T-cell (primary cell): ENCODE measurements at places on chromosomes 7 and 10.
A peak's percentile ranks its signal among the peaks of the same experiment; 100 is the strongest.

GRCh38 chr7:121624958-121625357, 228.8 kb upstream of the FAM3C start:
- no peak for DNase-seq

DNA sequence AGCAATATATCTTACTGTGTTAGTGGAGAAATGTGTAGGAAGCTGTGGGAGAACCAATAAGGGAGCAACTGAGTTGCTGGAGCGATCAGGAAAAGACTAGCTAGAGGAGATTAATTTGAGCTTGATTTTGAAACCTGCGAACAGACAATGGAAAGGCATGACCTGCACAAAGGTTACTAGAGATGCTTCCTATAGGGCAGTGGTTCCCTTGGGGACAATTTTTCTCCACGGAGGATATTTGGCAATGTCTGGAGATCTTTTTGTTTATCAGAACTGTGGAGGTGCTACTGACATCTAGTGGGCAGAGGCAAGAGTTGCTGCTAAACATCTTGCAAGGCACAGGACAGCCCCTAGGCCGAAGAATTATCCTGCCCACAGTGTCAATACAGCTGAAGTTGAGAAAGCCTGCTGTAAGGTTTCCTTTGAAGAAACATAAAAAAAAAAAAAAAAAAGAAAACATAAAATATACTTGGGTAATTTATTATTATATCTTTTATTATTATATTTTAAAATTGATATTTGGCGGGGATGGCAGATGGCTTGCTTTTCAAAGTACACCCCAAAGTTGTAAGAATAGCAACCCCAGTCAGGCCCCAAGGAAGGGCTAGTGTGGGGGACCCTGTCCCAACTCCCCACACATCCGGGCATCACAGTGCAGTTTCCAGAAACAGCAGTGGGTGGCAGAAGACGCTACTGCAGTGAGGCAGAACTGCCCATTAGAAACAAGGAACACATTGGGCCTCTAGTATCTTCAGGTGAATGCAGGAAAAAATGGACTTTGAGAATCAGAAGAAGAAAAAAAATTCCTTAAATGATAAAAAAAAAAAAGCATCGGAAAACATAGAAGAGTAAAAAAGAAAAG, 481.6 kb downstream of the SH2D4B start:
- DNase-seq, result no peak

- DNase-seq, result no peak
Observed at GRCh38 chr10:131448171-131448570, 136.7 kb upstream of the TCERG1L start.

GRCh38 chr7:85176197-85176596, 10.7 kb downstream of the SEMA3D start:
- DNase-seq, result no peak

GRCh38 chr7:146764458-146764857, 647.9 kb downstream of the CNTNAP2 start:
- no peak for DNase-seq

- DNase-seq, result no peak
Observed at GRCh38 chr7:43290978-43291377, 178.5 kb downstream of the HECW1 start.

GRCh38 chr10:87916515-87916914, 53.1 kb downstream of the PTEN start:
- DNase-seq, result no peak

- DNase-seq, result no peak
Observed at GRCh38 chr10:60358282-60358681, 31.4 kb downstream of the ANK3 start.

GRCh38 chr10:53477313-53477675, 704.7 kb upstream of the MBL2 start:
- no peak for DNase-seq

DNA sequence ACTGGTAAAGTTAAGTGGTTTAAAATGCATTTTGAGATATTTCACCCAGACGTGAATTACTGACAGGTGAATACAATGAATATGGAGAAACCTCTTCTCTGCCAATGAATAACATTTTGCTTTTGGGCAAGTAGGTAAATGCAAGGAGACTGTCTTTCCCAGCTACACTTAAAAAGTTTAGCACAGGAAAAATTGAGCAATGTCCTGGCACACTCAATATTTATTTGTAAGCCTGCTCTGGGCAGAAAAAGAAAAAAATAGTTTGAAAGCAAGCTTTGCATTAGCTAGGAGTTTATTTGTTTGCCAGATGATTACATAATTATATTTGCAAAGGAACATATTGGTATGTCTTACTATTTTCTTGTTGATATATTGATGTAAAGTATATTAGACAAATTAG, 624.2 kb downstream of the ACTR3B start:
- no peak for DNase-seq

DNA sequence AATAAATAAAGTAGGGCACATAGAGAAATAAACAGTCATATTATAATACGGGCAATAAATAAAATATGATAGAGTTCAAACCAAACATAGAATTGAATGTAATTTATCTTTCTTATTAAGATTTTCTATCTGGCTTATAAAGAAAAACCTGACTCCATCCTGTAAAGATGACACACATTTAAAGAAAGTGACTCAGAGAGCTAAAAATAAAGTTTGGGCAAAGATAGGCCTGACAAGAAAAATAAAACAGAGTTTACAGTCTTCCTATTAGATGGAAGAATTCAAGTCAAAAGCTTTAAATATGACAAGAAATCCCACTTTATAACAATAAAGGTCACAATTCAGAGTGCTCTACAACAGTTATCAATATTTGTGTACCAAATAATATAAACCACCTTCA, 580.6 kb downstream of the PHTF2 start:
- no peak for DNase-seq

GRCh38 chr10:122561212-122561611, 658 bp downstream of the DMBT1 start:
- no peak for DNase-seq

GRCh38 chr7:24717694-24718320, 39.5 kb downstream of the GSDME start:
- no peak for DNase-seq

DNA sequence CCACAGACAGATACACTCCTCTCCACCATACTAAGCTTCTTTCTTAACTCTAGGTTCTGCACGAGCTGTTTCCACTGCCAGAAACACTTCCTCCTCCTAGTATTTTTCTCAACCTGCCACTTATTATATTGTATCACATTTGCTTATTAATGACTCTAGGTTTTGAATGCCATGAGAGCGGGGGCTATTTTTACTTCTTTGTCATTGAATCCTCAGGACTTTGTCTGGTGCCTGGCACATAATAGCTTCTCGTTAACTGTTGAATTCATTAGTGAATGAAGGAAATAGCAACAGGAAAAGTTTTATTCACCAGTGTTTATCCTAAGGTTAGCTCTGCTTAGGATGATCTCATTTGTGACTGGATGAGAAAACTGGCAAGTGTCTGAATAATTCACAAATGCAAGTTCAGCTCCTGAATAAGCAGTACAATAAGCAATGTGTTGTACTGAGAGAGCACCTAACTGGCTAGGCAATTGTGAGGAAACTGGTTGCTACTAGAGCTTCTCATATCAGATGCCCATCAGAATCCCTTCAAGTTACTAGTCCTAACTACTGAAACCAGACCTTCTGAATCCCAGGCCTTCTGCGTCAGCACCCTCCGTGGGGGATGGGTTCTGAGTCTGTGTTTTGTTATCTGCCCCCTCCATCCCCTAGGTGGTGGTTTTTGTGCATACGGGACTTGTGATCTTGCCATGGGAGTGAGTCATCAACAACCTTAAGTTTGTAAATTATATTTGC, 92.7 kb downstream of the LSMEM1 start:
- no peak for DNase-seq

GRCh38 chr10:47261121-47261520, 38.9 kb upstream of the GDF10 start:
- DNase-seq, result no peak

DNA sequence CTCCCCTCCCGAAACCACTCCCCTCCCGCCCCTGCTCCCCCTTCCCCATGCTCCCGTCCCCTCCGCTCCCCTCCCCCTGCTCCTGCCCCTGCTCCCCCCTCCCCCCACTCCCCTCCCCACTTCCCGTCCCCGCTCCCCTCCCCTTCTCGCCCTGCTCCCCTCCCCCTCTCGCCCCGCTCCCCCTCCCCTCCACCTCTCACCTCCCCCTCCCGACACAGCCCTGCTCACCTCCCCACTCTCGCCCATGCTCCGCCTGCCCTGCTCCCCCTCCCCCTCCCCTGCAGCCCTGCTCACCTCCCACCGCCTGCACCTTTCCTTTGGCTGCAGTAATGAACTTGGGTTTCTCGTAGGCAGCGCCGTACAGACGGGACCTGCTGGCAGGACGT, 49.9 kb upstream of the NKX6-2 start:
- no peak for DNase-seq

- no peak for DNase-seq
Observed at GRCh38 chr7:17506095-17506494, 207.6 kb downstream of the AHR start.

GRCh38 chr10:62805231-62806099, 945 bp downstream of the ADO start:
- peak; percentile 12 for DNase-seq

DNA sequence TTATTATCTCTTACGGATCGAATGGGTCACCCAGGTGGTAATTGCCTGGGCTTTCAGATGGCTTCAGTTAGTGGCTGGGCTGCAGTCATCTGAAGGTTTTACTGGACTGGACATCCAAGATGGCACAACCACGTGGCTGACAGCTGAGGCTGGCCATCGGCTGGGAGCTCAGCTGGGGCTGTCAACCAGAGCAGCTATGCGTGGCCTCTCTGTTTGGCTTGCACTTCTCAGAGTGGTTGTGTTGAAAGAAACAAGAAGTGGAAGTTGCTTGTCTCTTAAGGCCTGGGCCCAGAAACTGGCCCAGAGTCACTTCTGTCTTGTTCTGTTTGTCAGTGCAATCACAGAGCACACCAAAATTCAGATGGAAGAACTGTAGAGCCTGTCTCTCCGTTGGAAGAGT, 5.7 kb upstream of the GDI2 start:
- no peak for DNase-seq

DNA sequence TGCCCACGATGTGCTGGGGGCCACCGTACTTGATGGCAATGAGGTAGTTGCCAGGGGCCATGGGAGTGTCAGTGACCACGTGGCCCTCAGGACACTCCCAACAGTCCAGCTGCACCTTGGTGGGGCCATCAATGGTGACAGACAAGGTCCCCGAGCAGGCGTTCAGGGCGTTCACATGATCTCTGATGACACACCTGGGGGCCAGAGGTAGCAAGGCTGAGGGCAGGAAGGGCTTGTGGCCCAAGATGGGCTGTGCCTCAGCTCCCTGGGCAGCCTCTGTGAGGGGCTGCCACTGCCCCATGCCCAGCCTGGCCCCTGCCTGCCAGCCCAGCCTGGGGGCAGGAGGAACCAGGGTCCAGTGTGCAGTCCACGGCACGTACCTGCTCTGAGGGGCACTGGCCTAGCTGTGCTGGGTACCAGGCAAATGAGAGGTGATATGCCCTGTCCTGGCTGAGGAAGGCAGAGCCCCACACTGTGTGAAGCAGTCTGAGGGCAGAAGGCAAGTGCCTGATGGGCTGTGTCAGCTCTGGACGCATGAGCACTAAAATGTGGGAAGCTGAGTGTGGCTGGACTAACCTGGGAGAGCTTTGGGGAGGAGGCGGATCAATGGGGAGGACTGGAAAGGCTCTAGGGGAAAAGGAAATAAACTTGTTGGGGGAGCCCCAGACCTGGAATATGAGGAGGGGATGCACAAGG, 3.5 kb upstream of the KCP start:
- no peak for DNase-seq

GRCh38 chr10:110016039-110016438, 8.3 kb downstream of the ADD3 start:
- no peak for DNase-seq

- DNase-seq, result no peak
Observed at GRCh38 chr10:6493521-6494441, 86.3 kb downstream of the PRKCQ start.

DNA sequence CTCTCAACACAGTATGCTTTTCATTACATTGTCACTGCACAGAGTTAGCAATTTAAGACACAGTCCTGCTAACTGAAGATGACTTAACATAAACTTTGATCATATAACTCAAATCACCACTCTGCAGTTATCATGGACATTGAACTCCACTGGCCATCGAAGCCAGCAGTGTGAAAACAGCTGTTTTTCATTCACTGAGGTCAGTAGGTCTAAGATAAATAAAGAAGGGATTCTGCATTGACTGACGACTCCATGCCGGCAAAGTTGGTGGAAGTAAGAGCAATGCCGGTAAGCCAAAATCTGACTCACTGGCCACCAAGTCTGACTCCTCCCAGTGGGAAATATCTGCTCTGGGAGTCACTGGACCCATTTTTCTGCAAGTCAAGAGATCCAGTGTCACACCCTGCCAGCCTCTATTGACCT, 449.9 kb upstream of the ANKRD30A start:
- DNase-seq, result no peak

GRCh38 chr10:132149917-132150316, 36.8 kb upstream of the DPYSL4 start:
- DNase-seq, result no peak

- no peak for DNase-seq
Observed at GRCh38 chr7:95421847-95422444, 12.9 kb downstream of the PON2 start.

GRCh38 chr10:103265717-103266329, 11.1 kb upstream of the INA start:
- DNase-seq, result peak; percentile 19

DNA sequence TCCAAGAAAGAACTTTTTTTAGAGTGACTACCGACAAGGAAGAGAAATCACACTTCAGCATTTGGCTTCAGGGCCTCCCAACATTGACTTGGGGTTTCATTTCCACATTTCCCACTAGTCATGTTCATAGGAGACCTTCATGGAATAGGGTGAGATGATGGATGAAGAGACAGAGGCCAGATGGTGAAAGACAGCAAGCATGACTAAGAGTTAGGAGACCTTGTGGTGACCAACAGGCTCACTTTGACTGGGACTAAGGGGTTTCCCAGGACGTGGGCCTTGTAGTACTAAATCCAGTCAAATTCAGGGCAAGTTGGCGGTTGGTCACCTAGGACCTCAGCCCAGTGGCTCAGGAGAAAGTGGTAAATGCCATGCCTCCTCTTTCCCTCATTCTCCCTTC, 3.0 kb upstream of the GIMAP5 start:
- no peak for DNase-seq

DNA sequence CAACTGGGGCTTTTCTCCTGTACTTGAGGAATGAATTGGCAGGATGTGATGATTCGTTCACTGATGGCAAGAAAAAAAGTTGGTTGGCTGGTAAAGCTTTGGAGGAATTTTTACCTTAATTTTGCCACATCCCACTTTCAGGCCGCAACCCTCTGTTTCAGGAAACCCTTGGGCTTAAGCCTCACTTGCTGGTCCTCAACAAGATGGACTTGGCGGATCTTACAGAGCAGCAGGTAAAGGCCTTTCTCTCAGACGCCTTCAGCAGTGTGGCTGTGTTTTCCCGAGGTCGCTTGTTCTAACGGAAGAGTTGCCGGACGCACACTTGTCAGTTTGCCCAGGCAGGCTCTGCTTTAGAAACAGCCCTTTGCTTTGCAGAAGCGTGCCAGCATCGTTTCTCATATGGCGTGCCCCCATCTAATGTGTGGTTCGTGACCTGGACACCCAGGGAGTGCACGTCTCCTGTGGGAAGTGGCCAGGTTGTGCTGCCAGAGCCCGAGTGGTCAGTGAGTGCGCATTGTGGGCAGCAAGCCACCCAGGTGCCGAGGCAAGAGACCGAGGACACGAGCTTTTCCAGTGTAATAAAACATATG, 2.2 kb downstream of the MTG1 start:
- no peak for DNase-seq
